ENCODE measurements at places on chromosomes 12 and 14. TPM values are rescaled to one million over a fixed set of nuclear protein-coding genes. Genes with fewer than 3 reads are reported as not detected.

- H3K27ac ChIP-seq, result no peak overlapping the region
- H3K4me1 ChIP-seq, result no peaks in the 10 kb centered on the region
- no peak overlapping the region for H3K4me3 ChIP-seq
- DNase-seq, result no peak
- no peaks in the 10 kb centered on the region for H3K36me3 ChIP-seq
Measured at GRCh38 chr14:93150227-93151208, 34.2 kb downstream of the MOAP1 start.

Gene GABARAPL1
- 35.3 TPM for total RNA-seq

DNA sequence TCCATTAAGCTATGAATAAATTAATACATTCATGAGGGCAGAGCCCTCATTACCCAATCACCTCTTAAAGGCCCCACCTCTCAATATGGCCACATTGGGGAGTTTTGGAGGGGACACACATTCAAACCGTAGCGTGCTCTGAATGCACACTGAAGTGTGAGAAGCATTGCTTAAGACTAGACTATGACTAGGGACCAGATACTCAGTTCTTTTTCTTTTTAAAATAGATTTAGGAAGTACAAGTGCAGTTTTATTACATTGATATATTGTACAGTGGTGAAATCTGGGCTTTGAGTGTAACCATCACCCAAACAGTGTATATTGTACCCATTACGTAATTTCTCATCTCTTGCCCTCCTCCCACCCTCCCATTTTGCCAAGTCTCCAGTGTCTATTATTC lies 21.0 kb upstream of the JDP2 start:
- no peaks in the 10 kb centered on the region for H3K27me3 ChIP-seq
- no peaks in the 10 kb centered on the region for H3K36me3 ChIP-seq
- H3K27ac ChIP-seq, result no peak overlapping the region
- H3K4me3 ChIP-seq, result no peak overlapping the region
- no peaks in the 10 kb centered on the region for H3K4me1 ChIP-seq

DNA sequence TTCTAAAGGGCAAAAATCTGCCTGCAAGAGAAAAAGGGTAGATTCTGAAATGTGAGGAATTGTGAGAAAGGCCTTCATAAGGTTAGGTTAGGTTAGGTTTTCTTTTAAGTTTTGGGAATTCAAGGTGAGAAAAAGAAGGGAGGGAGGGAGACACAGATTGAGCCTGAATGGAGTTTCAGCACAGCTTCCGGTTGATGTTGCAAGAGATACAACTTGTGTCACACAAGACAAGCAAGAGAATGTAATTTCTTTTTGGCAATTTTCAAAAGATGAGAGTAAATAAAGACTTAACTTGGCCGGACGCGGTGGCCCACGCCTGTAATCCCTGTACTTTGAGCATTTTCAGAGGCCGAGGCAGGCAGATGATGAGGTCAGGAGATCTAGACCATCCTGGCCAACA lies 63.8 kb downstream of the CPSF2 start:
- H3K27ac ChIP-seq, result no peak overlapping the region
- no peak overlapping the region for H3K4me3 ChIP-seq
- DNase-seq, result no peak
- no peaks in the 10 kb centered on the region for H3K27me3 ChIP-seq
- no peaks in the 10 kb centered on the region for H3K4me1 ChIP-seq

Gene CLEC12A
- total RNA-seq, result not detected

DNA sequence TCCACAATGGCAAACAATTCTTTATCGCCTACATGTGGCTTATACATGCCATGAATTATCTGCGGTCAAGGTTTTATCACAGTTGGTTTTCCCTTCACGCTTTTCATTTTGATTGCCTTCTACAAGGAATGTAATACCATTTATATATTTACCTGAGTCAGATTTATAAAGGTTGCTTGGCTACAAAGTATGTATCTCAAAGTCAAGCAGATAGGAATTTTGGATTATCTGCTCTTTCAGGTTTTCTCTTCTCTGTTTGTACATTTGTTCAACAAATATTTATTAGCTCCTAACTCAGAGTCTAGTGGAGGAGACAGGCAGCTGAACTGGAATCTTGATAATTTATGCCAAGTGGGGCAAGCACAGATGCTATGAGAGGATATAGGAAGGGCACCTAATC lies 28.5 kb upstream of the CISTR start:
- H3K27ac ChIP-seq, result no peak overlapping the region
- no peaks in the 10 kb centered on the region for H3K36me3 ChIP-seq
- DNase-seq, result no peak
- no peak overlapping the region for H3K4me3 ChIP-seq

DNA sequence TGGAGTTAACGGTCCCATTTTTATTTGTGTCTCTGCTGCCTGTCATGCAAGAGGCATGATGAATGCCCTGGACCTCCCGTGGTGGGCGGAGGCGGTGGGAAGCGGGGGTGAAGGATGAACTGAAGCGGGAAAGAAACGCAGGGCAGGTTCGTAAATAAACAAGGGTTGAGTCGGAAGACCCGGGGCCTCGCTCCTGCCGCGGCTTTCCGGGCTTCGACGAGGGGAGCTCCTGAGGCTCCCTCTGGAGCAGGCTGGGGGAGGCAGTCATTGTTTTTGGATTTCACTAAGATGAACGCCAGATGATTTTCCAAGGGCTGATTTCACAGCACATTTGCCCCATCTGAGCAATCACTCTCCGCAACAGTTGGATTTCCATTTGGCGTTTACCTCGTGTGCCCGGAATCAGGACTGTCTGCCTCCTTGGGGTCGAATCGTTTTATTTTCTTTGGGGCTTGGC lies 130.2 kb downstream of the SLC38A6 start:
- H3K4me1 ChIP-seq, result no peaks in the 10 kb centered on the region
- H3K27ac ChIP-seq, result no peak overlapping the region
- H3K4me3 ChIP-seq, result no peak overlapping the region
- no peaks in the 10 kb centered on the region for H3K36me3 ChIP-seq

- no peak for DNase-seq
- no peaks in the 10 kb centered on the region for H3K27me3 ChIP-seq
- H3K4me3 ChIP-seq, result no peak overlapping the region
- H3K36me3 ChIP-seq, result no peaks in the 10 kb centered on the region
- no peak overlapping the region for H3K27ac ChIP-seq
Measured at GRCh38 chr12:52474212-52474611, 607 bp upstream of the KRT6C start.

DNA sequence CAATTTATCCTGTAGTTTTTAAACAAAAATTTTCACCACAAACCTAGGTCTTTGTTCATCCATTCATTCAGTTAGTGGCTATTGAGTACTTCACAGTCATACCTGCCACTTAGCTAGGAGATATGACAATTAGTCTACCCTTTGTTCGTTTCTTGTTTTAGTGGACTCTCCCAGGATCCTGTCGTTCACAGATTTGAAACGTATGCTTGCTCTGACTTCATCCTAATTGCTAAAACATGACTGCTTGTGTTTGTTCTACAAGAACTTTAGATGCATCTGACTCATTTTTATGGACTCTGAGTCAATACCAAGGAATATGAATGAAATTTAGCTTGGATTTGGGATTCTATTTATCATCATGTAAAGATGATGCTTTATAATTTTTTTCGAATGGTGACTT lies 69.5 kb downstream of the TBC1D30 start:
- no peak overlapping the region for H3K27ac ChIP-seq
- H3K36me3 ChIP-seq, result no peaks in the 10 kb centered on the region
- no peak overlapping the region for H3K4me3 ChIP-seq
- no peak for DNase-seq

Gene TSPAN9
- total RNA-seq, result 0.67 TPM

DNA sequence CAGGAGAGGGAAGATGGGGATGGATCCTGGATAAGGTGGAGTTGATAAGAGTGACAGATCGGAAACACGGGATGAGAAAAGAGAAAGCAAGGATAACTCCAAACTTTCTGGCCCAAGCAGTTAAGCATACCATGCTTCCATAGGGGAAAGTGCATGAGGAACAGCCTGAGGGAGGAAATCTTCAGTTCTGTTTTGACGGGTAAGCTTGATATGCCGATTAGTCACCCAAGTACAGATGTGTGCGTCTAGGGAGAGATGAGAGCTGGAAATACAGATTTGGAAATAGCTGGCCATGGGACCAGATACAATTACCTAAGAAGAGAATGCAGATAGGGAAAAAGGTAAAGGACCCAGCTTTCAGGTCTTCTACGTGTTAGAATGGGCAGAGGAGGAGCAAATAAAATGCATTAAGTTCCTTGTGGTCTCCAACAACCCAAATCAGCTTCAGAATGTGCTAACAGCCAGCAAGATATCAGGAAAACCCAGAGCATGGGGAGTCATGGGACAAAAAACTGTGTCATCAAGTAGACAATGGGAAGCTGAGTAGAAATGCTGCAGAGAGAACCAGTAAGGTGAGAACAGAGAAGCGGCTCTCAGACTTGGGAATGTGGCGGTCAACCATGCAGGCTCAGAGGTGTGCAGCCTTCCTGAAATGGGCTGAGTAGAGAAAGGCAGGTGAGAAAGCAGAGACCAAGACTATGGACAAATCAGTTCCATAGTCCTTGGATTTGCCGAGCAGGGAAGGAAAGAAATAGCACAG lies 56.3 kb downstream of the PPP1R36 start:
- no peaks in the 10 kb centered on the region for H3K27me3 ChIP-seq
- no peaks in the 10 kb centered on the region for H3K4me1 ChIP-seq
- H3K27ac ChIP-seq, result no peak overlapping the region
- DNase-seq, result no peak

Gene CCDC85C
- total RNA-seq, result 14.4 TPM

Gene SPX
- 0.78 TPM for total RNA-seq

- H3K4me1 ChIP-seq, result peaks cover 63% of the 10 kb centered on the region
- H3K27me3 ChIP-seq, result no peaks in the 10 kb centered on the region
- peak overlapping the region; percentile 24 for H3K27ac ChIP-seq
Measured at GRCh38 chr12:4147031-4147481, 126.5 kb upstream of the CCND2 start.

DNA sequence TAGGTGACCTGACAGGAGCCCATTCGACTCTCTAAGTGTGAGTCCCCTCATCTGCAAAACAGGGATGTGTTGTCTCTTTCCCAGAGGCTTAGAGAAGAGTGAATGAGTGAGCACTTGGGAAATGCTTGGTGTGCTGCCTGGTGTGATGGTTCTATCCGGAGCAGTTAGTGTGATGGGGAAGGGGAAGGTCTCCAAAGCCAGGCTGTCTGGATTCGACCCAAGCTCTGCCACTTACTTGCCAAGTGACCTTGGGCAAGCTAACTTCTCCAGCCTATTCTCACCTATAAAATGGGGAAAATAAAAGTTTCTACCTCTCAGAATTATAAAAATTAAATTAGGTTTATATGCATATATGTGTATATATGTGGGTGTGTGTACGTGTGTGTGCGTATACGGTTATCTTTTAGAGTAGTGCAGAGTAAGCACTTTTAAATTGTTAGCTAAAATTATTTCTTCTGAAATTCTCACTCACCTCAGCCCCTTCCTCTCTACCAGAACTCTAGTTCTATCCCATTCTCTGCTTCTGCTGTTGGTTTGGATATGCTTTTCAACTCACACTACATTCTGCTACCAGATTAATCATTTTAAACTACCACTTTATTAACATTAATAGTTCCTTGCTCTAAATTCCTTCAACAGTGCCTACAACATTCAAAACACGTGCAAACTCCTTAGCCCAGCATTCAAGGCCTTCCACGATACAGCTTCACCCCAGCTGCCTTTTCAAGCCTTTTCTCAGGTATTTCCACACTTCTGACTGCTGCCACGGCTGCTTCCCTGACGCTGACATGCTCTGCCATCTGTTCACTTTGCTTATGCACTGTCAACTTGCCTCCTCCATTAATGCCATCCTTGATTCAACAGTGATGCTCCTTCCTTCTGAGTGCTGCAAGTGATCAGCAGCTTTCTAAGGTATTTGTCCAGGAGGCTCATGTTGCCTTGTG lies 55.3 kb downstream of the DICER1 start:
- peaks cover 41% of the 10 kb centered on the region for H3K36me3 ChIP-seq
- H3K27me3 ChIP-seq, result no peaks in the 10 kb centered on the region
- no peak overlapping the region for H3K4me3 ChIP-seq
- no peak for DNase-seq

GRCh38 chr12:65656891-65657351 lies 167.4 kb upstream of the HMGA2 start:
- H3K36me3 ChIP-seq, result no peaks in the 10 kb centered on the region
- DNase-seq, result no peak
- H3K4me3 ChIP-seq, result no peak overlapping the region
- no peaks in the 10 kb centered on the region for H3K4me1 ChIP-seq
- no peaks in the 10 kb centered on the region for H3K27me3 ChIP-seq
- H3K27ac ChIP-seq, result no peak overlapping the region

GRCh38 chr12:62653740-62654139 lies 187.1 kb downstream of the MON2 start:
- no peaks in the 10 kb centered on the region for H3K36me3 ChIP-seq
- H3K4me1 ChIP-seq, result peaks cover 6% of the 10 kb centered on the region
- H3K27ac ChIP-seq, result no peak overlapping the region
- H3K4me3 ChIP-seq, result no peak overlapping the region
- H3K27me3 ChIP-seq, result no peaks in the 10 kb centered on the region
- DNase-seq, result no peak

Gene TMEM179
- total RNA-seq, result not detected

Gene TAS2R10
- total RNA-seq, result 0.76 TPM

GRCh38 chr12:3520168-3520567 lies 29.2 kb downstream of the PRMT8 start:
- H3K4me3 ChIP-seq, result no peak overlapping the region
- no peaks in the 10 kb centered on the region for H3K4me1 ChIP-seq

Gene IRAK3
- total RNA-seq, result 0.44 TPM

- no peak overlapping the region for H3K27ac ChIP-seq
- DNase-seq, result no peak
- no peak overlapping the region for H3K4me3 ChIP-seq
- H3K4me1 ChIP-seq, result no peaks in the 10 kb centered on the region
- H3K27me3 ChIP-seq, result peaks cover 4% of the 10 kb centered on the region
- H3K36me3 ChIP-seq, result no peaks in the 10 kb centered on the region
Measured at GRCh38 chr12:58177366-58177765, 236.0 kb downstream of the ATP23 start.

- no peak for DNase-seq
- H3K27me3 ChIP-seq, result no peaks in the 10 kb centered on the region
- no peak overlapping the region for H3K4me3 ChIP-seq
Measured at GRCh38 chr12:94954029-94954685, 49.3 kb downstream of the NDUFA12 start.

Gene A2ML1
- not detected for total RNA-seq

All from CD4-positive, alpha-beta memory T cell (primary cell).